Smooth muscle cell of bladder (primary cell): ENCODE measurements at places on chromosomes 12 and 14. TPM values are rescaled to one million over a fixed set of nuclear protein-coding genes. Genes with fewer than 3 reads are reported as not detected.

IAPP gene
- total RNA-seq: not detected in 2 replicates

TTC6 gene
- under 0.01 TPM in 1 of 2 replicates, not detected in the other for total RNA-seq

SLC17A8 gene
- total RNA-seq: not detected in 2 replicates

IL23A gene
- total RNA-seq: not detected in 2 replicates

YAF2 gene
- total RNA-seq: 9.8 and 11.9 TPM in 2 replicates

VIPAS39 gene
- total RNA-seq: 27.7 and 27.8 TPM in 2 replicates

ZNF268 gene
- total RNA-seq: 25.3 and 26.6 TPM in 2 replicates

RNASE2 gene
- not detected in 2 replicates for total RNA-seq

ZNF384 gene
- total RNA-seq: 6.8 and 10.4 TPM in 2 replicates

FOXN4 gene
- not detected in 2 replicates for total RNA-seq

GLIPR1L1 gene
- not detected in 2 replicates for total RNA-seq

HOXC5 gene
- not detected in 2 replicates for total RNA-seq

CISTR gene
- total RNA-seq: not detected in 2 replicates

IFNG-AS1 gene
- not detected in 2 replicates for total RNA-seq

GPR135 gene
- total RNA-seq: 2.1 and 3.2 TPM in 2 replicates

RSRC2 gene
- 40.1 and 45.7 TPM in 2 replicates for total RNA-seq

KRT82 gene
- total RNA-seq: not detected in 2 replicates

GNB3 gene
- 0.92 and 1.3 TPM in 2 replicates for total RNA-seq

KCNC2 gene
- total RNA-seq: not detected in 2 replicates

LRRC10 gene
- under 0.01 TPM in 1 of 2 replicates, not detected in the other for total RNA-seq

RHEBL1 gene
- total RNA-seq: 0.28 TPM in 1 of 2 replicates, not detected in the other

NRXN3 gene
- under 0.01 and 0.14 TPM in 2 replicates for total RNA-seq

KCNH5 gene
- under 0.01 and 0.09 TPM in 2 replicates for total RNA-seq

TMEM132D gene
- total RNA-seq: under 0.01 TPM in 1 of 2 replicates, not detected in the other

KCNH3 gene
- total RNA-seq: under 0.01 and 0.09 TPM in 2 replicates

NFE2 gene
- total RNA-seq: 0.18 and 0.28 TPM in 2 replicates

SUDS3 gene
- 40.8 and 43.9 TPM in 2 replicates for total RNA-seq

FAM186B gene
- 0.28 and 0.37 TPM in 2 replicates for total RNA-seq

PIWIL1 gene
- total RNA-seq: not detected in 2 replicates

TAS2R20 gene
- total RNA-seq: 2.2 and 2.4 TPM in 2 replicates

VASH1 gene
- total RNA-seq: 2.6 and 5.1 TPM in 2 replicates

KERA gene
- not detected in 2 replicates for total RNA-seq

DPPA3 gene
- total RNA-seq: not detected in 2 replicates

TSPAN11 gene
- 0.18 and 1.1 TPM in 2 replicates for total RNA-seq

MDGA2 gene
- total RNA-seq: under 0.01 TPM in 2 replicates

RD3L gene
- not detected in 2 replicates for total RNA-seq

CELA1 gene
- not detected in 2 replicates for total RNA-seq
